Activated T-cell treated with anti-CD3 and anti-CD28 coated beads, Interleukin-2, amount 50 U/mL, for 48 hours (primary cell): ENCODE measurements at places on chromosomes 2 and 18.
A peak's percentile ranks its signal among the peaks of the same experiment; 100 is the strongest.

- no peak for DNase-seq
Observed at GRCh38 chr2:209533391-209533790, 109.5 kb downstream of the MAP2 start.

DNA sequence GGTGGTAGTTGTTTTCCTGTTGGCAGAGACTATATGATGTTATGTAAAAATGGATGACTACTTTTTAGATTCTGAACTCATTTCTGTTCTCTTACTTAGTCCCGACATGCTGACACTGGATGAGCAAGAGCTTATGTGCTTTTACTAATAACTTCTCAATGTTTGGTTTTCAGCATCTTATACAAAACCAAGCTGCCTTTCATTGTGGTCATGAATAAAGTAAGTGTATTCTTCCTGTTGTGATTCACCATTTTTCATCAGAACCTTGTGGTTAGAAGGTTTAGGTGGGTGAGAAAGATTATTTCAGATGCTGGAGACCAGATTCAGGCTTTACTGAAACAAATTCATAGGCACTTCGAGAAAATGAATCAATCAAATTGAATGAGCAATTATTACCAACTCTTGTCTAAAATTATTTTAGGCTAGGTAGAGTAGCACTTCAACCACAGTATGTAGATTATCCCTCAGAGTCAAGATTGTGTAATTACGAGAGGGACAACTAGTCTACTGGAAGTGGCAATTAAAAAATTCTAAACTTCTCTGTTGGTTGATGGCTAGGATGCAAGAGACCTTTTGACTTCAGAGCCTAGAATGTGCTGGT lies 9.3 kb downstream of the GPN1 start:
- no peak for DNase-seq

GRCh38 chr2:3307236-3307635 lies 70.4 kb downstream of the EIPR1 start:
- DNase-seq: no peak

DNA sequence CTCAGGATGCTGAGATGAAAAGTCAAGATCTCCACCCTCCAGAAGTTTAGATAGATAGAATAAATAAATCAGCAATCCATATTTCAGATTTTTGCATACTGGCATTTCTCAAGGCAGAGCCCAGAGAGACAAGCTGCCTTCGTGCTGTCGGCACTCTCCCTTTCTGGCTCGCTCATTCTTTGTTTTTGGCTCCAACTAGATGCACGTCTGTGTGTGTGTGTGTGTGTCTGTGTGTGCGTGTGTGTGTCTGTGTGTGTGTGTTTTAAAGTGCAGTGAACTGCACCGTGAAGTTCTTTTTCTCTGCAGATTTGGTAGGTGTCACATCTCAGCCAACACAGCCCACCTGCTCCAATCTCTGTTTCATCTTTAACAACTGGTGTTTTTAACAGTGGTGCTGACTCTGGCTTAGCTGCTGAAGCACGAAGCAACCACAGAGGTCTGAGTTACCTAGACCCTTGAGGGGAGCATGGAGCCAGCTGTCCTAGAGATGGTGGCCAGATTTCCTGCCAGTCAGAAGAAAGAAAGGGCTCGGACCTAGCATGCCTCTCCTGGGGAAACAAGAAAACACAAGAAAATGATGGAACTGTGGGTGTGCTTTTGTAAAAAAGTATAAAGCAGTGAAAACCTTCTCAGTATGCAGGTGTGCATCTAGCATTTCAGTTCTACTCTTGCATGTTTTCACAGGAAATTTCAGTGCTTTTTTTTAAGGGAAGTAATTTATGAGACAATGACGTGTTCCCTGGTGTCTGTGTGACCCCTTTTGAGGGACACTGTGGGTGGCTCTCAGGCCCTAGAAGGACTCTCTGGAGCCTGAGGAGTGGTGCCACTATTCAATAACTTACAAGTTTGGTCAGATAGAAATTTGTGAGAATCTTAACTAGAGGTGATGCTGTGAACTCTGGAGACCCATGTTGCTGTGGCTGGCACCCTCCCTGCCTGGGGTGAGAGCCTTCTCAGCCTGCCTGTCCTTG lies 364.3 kb downstream of the RNF144A start:
- no peak for DNase-seq

- DNase-seq: no peak
Observed at GRCh38 chr2:189444322-189444721, 3.0 kb downstream of the WDR75 start.

GRCh38 chr2:71943238-71944182 lies 204.2 kb downstream of the CYP26B1 start:
- no peak for DNase-seq

DNA sequence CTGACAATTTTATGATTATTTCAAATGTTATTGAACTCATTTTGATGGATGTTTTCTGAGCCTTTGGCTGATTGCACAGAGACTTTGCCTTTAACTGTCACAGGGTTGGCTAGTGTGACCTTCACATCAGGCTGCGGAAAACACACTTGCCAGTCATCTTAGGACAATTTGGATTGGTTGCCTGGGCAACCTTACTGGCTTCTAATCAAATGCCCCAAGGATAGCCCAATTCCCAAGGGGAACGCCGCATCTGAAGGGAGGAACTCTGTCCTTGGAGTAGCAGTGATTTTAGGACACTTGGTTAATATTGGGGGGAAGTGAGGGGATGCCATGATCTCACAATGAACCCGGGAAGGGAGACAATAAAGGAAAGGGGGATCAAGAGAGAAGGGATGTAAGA lies 29.5 kb downstream of the OSBPL6 start:
- DNase-seq: no peak

DNA sequence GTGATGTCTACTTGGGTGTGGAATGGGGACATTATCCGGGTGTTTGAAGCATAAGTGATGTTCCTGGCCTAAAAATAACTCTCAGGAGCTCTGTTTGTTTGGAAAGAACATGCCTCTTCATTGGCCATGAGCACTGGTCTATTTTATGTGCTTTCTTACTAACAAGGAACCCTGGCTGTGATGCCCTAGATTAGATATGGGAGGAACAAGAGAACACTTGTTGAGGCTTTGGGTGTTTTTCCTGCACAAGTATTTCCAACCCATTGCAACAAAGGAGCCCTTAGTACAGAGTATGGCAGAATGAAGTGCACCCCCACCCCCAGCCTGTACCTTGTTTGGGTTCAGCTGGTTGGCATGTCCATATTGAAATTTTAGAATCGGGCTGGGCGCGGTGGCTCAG lies 95.9 kb downstream of the SLC4A3 start:
- no peak for DNase-seq

- no peak for DNase-seq
Observed at GRCh38 chr18:49967171-49967570, 153.8 kb upstream of the ACAA2 start.

- no peak for DNase-seq
Observed at GRCh38 chr2:12597610-12598009, 119.1 kb upstream of the TRIB2 start.

DNA sequence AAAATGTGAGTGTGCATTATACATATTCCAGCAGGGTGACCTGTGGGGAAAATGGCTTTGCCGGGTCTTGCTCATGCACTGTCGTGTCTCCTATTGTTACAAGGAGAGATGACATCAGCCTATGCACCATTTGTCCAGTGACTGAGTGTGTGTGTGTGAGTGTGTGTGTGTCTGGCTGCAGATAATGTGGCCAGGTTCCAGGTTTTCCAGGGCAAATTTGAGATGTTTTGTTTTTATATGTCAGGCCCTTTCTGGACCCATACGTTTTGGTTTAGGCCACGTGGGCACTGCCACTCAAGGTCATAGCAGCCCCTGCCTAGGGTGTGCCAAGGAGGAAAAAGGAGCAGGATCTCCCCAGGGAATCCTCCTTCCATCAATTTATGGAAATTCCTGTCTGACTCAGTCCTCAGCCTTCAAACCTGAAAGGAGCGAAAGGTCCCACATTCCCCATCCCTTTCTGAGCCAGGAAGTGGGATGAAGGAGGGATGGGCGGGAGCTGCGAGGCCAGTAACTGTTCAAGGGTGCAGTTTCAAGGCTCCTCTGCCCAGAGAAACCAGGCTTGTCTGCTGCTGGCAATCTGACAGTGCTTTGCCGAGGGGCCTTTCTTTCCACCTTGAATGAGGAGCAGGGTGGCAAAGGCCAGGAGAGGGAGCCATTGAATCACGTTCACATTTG lies 93.0 kb upstream of the SMAD2 start:
- DNase-seq: no peak

DNA sequence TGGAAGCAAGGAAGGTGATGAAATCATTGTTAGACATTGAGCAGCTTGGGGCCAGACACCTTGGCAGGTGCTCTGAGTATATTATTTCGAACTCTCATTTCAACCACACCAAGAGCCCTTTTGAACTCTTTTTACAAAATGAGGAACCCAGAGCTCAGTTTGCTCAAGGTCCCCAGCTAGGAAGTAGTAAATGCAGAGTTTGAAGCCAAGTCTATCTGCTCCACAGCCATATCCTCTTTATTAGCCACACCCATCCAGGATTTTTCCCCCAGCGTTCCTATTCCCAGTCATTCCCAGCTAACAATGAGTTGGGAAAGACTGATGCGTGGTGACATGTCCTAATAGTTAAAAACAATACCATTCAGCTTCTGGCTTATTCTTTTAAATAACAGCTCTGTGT lies 40.2 kb downstream of the SEMA4F start:
- DNase-seq: no peak

- DNase-seq: no peak
Observed at GRCh38 chr2:201950606-201951005, 83.0 kb upstream of the FZD7 start.

DNA sequence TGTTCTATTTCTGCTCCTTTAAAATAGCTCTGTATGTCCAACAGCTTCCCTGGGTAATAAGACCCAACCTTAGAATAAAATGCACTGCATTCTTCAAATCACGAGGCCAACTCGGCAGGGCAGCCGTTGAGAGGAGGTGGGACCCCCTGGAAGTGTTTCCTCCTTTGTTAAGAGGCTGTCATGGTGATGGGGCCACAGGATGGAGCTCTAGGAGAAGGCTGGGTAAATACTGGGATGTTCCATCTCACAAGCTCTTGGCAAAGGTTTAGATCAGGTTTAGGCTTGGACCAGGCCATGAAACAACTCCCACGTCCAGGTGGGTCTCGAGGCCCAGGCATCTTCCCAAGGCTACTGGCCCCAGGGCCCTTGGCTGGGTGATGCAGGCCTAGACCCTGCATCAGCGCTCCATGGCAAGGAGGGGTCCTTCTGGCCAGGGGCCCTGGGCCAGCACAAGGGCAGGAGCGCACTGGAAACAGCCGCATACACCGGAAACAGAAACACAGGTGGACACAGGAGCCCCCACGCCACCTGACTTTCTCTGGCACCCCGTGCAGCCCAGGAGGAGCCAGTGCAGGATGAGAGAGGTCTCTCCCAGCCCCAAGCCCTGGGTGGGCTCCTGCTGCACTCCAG lies 38.8 kb upstream of the OTOS start:
- no peak for DNase-seq

- no peak for DNase-seq
Observed at GRCh38 chr2:146697307-146697706, 1147.5 kb upstream of the ACVR2A start.

DNA sequence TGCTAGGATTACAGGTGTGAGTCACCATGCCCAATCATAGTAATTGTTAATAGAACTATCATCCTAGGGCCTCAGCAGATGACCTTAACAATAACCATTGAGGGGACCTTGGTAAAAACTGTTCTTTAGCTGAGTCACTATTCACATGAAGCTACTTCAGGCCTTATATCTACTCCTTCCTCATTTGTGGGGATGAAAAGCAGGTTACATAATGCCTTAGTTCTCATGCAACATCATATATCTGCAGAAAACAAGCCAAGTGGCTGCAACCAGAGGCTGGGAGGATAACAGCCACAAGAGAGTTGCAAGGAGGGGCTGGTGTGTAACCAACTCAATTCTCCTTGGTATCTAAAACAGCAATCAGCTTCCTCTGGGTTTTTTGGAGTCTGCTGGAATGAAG lies 445.4 kb downstream of the NBAS start:
- DNase-seq: no peak

GRCh38 chr2:216404010-216404618 lies 8.2 kb upstream of the SMARCAL1 start:
- peak; percentile 63 for DNase-seq

DNA sequence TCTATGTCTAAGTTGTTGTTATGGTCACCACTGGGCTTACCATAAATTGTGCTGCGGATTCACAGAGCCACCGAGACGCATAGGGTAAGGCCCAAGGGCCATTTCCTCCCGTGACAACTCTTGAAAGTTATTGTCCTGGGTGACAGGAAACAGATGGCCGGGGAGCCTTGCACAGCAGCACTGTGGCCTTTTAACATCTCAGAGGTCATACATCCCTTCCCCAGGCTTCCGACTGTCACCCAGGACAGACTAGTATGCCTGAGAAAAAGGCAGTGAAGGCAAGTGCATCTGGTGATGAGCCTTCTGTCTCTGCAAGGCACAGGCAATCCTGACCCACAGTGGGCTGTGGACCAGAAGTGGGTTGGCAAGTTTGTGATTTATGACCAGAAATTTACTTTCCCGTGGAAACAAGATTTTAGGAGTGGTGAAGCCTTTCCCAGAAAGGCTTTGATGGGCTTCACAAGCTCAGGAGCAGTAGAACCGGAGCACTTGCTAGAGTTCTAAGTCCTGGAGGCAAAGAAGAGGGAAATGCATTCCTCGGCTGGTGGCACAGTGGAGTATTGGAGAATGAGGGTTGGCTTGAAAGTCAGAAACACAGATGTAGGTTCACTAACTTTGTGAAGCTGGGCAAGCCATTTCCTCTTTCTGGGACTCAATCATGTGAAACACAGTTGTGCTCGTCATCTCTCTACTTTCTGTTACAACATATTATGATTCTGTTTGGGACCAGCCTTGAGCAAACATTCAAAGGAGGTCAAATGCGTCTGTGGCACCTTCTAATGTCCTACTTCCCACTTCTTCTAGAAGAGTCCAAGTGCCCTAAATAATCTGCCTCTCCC lies 2.0 kb upstream of the CAPN14 start:
- no peak for DNase-seq

DNA sequence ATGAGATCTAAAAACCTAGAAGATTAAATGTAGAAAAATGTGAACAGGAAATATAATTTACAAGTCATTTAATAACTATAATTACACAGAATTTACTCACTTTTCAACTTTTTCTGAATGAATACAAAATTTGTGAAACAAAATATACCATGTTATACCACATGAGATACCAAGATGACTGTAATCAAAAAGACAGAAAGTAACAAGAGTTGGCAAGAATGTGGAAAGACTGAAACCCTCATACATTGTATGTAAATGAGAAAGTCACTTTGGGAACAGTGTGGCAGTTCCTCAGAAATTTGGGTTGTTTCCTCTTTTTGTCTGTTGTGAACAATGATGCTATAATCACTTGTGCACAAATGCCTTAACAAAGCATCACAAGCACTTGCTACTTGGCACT lies 145.4 kb upstream of the ZNF804A start:
- DNase-seq: no peak

DNA sequence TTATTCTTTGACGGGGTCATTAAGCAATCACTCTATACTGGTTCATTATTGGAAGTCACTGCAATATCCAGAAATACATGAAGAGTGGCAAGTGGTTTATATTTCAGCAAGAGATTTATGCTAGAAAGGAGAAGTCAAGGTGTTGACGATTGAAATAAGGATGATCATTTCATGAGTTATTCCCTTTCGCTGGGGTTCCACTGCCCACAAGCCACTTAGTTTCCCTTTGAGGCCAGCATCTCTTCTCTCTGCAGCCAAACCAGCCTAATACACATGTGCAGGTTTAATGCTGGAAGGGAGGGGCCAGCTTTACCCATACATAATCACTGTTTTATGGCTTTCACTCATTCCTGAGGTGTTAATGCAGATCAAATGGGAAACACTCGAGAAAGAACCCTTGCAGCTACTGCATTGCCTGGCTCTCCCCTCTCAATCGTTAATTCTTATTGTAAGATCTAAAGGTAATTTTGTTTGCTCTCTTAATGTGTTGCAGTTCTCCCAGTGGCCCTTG lies 108.4 kb downstream of the MEIS1 start:
- DNase-seq: no peak

- no peak for DNase-seq
Observed at GRCh38 chr2:73827018-73827417, 1.7 kb upstream of the STAMBP start.
